ENCODE measurements at places on chromosomes 6 and 20. TPM values are rescaled to one million over a fixed set of nuclear protein-coding genes. Genes with fewer than 3 reads are reported as not detected.
A peak's percentile ranks its signal among the peaks of the same experiment; 100 is the strongest.

DNA sequence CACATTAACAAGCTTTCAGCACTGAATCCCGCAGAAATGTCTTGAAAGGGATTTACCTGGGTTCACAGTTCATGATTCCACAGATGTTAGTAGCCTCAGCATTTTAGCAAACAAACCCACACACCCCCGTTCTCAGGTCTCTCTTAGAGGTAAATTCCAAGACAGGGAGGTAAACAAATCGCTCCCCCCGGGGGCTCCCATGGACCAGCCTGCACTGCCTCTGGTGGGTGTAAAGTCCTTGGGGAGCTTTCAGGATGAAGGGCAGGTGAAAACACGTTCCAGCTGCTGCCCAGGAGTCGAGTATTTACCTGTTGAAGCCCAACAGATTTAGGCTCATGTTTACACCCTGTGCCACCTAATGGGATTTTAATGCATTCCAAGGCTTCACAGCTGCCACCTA is 187.0 kb upstream of the FOXQ1 start:
- no peak for DNase-seq

DNA sequence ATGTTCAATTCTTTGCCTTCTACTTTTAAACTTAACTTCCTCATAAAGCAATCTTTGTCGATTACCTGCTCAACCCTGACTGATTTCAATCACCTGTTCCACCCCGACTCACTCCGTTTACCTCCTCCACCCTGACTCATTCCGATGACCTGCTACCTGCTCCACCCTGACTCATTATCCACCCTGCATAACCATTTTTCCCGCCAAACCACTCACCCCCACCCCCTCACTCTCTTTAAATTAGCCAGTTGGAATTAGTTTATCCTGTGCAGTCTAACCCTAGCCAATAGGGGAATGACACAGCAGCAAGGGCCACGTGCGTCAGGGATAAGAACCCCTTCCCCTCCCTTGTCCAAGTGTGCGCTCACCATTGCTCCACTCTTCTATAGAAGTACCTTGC is 56.7 kb upstream of the MRAP2 start:
- DNase-seq, result no peak

DNA sequence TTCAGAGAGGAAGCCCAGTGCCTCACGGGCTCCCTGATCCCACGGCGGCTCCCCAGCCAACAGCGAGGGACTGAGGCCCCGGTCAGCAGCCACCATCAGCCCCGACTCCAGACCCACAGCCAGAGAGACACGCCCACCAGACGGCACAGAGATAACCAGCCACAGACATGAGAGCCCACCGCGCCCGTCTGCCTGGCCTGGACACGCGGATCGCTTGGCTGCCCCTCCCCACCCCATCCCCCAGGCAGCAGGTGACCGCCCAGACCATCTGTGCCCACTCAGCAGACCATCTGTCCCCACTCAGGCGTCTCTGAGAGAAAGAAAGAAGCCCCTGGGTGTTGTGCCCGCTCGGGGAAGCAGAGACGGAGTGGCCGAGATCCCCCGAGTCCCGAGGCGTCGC is 55.5 kb upstream of the CHRNA4 start:
- DNase-seq, result no peak

DNA sequence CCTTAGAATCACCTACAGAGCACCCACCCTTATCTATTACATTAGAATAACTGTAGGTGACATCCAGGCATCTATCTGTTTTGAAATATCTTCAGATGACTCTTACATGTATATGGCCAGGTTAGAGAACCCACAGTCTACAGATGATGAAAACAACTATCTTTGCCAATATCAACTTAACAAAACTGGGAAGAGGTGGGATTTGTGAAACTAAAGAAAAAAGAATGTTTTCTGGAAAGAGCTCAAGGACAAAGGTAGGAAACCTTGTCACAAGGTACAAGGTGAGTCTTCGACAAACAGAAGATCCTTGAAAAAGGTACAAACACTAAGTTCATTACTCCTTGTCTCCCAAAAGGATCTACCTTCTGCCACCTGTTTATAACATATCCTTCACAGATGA is 47.0 kb upstream of the DST start:
- no peak for DNase-seq

IMPG1 gene
- total RNA-seq, result not detected

DNA sequence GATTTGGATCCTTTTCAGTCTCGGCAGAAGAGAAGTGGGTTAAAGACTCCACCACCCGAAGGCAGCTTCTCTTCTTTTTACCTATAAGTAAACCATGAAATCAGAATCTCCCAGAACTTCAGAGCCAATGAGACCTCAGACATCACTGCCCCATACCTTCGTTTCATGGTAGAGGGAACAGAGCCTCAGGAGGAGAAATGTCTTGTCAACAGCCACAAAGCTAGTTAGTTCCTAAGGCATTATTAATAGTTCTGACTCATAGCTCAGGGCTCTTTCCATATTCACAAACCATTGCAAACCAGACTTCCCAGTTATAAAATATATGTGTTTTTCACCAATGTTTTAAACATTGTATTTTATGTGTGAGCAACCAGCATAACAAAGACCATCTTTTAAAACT is 118.7 kb upstream of the RIPOR2 start:
- DNase-seq, result no peak

LY6G6D gene
- not detected for total RNA-seq

PPP1R16B gene
- 46.9 TPM for total RNA-seq

VWA7 gene
- 0.74 TPM for total RNA-seq

DNA sequence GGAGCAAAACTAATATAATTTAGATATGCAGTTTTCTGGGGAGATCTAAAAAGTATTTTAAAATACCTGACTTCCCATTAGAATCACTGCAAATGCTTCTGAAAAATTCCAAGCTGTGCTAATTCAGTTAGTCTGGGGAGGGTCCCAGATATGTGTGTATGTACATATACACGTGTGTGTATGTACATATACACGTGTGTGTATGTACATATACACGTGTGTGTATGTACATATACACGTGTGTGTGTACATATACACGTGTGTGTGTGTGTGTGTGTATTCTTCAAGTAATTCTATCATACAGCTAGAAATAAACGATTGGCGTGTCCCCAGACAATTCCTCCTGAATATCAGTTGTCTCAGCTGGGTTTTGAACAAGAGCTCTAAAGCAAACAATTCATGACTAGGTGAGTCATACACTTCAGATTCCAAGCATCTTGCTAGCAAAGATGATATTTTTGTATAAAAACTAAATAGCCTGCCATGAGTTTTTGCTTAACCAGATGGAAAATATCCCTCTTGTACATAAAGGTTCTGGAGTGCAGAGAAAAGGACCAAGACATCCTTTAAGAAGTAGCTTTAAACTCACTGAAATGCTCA is 58.2 kb downstream of the SPACA1 start:
- no peak for DNase-seq

DNA sequence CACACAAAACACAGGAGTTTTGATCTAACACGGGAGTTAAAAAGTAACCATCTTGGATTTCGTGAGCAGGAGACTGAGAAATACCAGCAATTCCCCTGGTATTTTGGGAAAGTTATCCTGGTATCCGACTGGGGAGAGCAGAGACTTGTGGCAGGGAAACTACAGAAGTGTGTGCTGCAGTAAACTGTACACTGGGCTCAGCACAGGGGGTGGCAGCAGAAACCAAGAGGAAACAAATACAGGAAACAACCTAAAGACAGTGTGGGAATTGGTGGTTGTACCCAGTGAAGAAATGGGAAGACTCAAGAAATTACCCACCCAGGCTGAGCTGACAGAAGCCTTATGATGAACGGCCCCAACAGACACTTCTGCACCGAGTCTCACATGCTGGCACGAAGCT is 109.8 kb downstream of the CHD6 start:
- peak; percentile 12 for DNase-seq
